Gastroesophageal sphincter (tissue), 4 donors: ENCODE measurements at places on chromosomes 5 and 9. TPM values are rescaled to one million over a fixed set of nuclear protein-coding genes. Genes with fewer than 3 reads are reported as not detected.

DNA sequence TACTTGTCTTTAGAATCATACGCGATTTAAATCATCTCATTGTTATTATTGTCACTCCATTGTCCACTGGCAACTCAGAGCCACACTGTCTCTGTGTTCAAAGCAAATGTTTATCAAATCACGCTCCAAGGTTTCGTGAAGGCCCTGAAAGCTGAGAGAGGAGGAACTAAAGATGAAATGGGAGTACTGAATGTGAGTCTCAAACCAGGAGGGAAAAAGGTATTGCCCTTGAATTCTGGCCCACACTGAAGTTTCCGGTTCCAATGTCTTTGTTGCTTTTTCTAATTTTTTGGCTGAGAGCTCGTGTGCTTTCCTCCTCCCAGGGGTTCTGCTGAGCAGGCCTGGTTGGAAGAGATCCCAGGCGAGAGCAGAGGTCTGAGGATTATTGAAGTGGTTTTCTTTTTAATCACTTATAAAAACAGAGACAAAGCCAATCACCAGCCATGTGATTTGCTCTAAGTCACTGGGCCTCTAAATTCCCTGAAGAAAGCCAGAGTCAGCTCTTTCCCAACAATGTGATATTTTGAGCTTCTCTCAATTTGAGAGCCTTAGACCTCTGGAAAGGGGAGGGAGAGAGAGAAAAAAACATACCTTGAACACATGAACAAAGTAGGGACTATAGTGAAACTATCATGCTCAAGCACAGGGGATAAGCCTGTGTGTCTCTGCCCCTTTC is 420.8 kb upstream of the GRAMD2B start:
- peak; percentile 83 for ATAC-seq
- peaks cover 10% of the 10 kb centered on the region for H3K4me1 ChIP-seq
- no peaks in the 10 kb centered on the region for H3K27me3 ChIP-seq
- no peaks in the 10 kb centered on the region for H3K36me3 ChIP-seq

DNA sequence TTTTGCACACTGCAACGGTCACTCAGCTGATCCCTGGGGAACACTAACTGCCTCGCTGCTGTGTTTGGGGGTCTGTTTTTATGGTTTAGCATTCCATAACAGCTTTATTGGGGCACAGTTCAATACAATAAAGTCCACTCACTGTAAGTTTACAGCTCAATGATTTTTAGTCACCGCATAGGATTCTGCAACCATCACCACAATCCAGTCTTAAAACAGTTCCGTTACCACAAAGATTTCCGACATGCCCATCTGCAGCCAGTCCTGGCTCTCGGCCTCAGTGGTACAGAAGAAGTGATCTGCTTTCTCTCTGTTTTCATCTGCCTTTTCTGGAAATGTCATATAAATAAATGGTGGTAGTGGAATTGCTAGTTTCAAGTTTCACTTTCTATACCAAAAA is 23.6 kb downstream of the OR2V2 start:
- ATAC-seq: no peak
- H3K36me3 ChIP-seq: no peaks in the 10 kb centered on the region
- no peak overlapping the region for H3K27ac ChIP-seq
- H3K4me3 ChIP-seq: no peak overlapping the region
- H3K4me1 ChIP-seq: no peaks in the 10 kb centered on the region

The C1QTNF3 gene
- total RNA-seq: 13.1 TPM

The IL7R gene
- 5.3 TPM for total RNA-seq

GRCh38 chr9:79184831-79185230 is 386.9 kb upstream of the TLE4 start:
- ATAC-seq: no peak
- no peak overlapping the region for H3K4me3 ChIP-seq
- no peak overlapping the region for H3K27ac ChIP-seq

The MLANA gene
- total RNA-seq: not detected

GRCh38 chr5:40412771-40413170 is 266.9 kb upstream of the PTGER4 start:
- no peak for ATAC-seq
- no peaks in the 10 kb centered on the region for H3K36me3 ChIP-seq
- no peak overlapping the region for H3K4me3 ChIP-seq
- no peaks in the 10 kb centered on the region for H3K27me3 ChIP-seq
- H3K4me1 ChIP-seq: no peaks in the 10 kb centered on the region
- no peak overlapping the region for H3K27ac ChIP-seq

The KLF4 gene
- 44.4 TPM for total RNA-seq

The PCDH12 gene
- 6.8 TPM for total RNA-seq

DNA sequence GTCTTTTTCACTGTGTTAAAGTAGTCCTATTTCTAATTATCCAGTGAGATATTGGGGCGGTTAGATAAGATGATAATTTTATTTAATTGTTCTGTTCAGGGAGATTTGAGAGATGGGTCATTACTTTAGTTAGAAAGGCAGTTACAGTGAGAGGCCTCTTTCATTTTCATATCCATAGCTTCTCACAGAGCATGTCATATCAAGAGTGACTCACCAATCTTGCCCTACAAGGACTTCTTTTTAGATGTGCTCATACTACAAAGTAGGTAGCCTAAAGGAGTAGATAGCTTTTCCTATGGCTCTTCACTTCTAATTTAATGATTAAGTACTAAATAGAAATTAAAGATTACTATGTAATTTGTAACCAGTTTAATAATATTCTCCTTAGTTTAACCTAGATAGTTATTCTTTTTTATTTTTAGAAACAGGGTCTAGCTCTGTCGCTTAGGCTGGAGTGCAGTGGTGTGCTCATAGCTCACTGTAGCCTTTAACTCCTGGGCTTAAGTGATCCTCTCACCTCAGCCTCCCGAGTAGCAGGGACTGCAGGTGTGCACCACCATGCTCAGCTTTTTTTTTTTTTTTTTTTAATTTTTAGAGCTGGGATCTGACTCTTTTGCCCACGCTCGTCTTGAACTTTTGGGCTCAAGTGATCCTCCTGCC is 71.0 kb downstream of the FER start:
- no peaks in the 10 kb centered on the region for H3K27me3 ChIP-seq
- no peak overlapping the region for H3K27ac ChIP-seq
- H3K4me1 ChIP-seq: peaks cover 4% of the 10 kb centered on the region
- H3K36me3 ChIP-seq: no peaks in the 10 kb centered on the region

The CXCL14 gene
- total RNA-seq: 23.2 TPM

- peaks cover 7% of the 10 kb centered on the region for H3K4me1 ChIP-seq
- ATAC-seq: no peak
- H3K27me3 ChIP-seq: no peaks in the 10 kb centered on the region
- no peaks in the 10 kb centered on the region for H3K36me3 ChIP-seq
Observed at GRCh38 chr9:34365282-34365681, 11.4 kb downstream of the MYORG start.

- peaks cover 5% of the 10 kb centered on the region for H3K27me3 ChIP-seq
- no peak for ATAC-seq
- no peak overlapping the region for H3K27ac ChIP-seq
- no peaks in the 10 kb centered on the region for H3K4me1 ChIP-seq
- no peak overlapping the region for H3K4me3 ChIP-seq
Observed at GRCh38 chr9:89808076-89808755, 203.4 kb downstream of the GADD45G start.

DNA sequence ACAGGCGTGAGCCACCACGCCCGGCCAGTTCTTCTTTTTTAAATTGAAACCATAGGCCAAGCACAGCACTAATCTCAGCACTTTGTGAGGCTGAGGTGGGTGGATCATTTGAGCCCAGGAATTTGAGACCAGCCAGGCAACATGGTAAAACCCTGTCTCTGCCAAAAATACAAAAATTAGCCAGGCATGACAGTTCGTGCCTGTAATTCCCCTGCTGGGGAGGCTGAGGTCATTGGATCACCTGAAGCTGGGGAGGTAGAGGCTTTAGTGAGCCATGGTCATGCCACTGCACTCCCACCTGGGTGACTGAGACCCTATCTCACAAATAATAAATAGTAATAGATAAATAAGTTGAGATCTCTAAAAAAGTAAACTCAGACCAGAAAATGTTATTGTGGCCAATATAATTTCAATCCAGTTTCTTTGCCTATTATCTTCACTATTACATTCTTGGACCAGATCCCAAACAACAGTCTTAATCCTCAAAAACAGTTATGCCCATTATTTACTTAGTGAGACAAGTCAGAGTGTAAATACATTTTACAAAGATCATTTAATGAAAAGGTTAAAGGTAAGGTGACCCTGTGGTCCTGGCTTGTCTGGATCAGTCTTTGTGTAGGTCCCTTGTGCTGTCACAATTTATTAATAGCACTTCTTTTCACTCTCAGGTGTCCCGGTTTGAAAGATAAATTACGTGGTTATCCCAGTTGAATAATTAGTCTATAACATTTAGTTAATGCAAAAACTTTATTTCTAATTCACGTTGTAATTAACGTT is 53.6 kb downstream of the RAB24 start:
- H3K4me3 ChIP-seq: no peak overlapping the region
- no peaks in the 10 kb centered on the region for H3K4me1 ChIP-seq
- no peak overlapping the region for H3K27ac ChIP-seq
- H3K36me3 ChIP-seq: peaks cover 89% of the 10 kb centered on the region
- ATAC-seq: no peak

- H3K27ac ChIP-seq: no peak overlapping the region
- H3K27me3 ChIP-seq: peaks cover 88% of the 10 kb centered on the region
- no peaks in the 10 kb centered on the region for H3K36me3 ChIP-seq
Observed at GRCh38 chr9:124042201-124042721, 30.7 kb downstream of the LHX2 start.
